OCI-LY7 (cell line): ENCODE measurements at places on chromosomes 1 and 21.

GRCh38 chr1:229862017-229862774 lies 204.8 kb upstream of the GALNT2 start:
- DNase-seq, result no peak

DNA sequence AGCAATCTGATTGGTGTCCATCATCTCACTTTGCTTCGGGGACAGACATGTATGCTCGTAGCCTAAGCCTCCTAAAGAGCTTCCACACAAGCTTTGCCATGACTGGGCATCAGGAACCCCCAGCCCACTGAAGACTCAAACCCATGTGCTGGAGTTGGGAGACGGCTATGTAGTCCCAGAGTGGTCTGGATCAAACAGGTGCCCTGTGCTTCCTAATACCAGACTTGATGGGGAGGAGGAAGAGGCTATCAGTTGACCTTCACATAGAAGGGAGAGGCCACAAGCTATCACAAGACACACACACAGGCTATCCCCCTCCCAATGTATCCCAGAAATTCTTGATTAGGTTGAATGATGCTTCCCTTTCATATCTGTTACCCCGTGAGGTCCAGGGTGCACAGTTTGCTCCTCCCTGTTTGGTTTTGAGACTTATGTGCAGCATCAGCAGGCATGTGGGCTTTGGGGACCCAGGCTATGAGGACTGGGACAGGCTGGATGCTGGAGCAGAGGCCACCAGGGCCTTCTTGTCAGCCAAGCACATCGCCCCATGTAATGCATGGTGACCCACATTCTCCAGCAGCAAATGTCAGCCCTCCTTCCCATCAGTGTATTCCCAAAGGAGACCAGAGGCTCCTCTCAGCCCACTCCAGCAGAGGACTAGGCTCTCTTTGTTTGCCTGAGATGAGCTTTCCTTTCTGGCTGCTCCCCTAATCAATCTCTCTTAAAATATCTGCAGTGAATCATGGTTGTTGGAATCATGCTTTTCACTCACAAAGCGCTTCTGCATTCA lies 159.8 kb downstream of the GRIK3 start:
- no peak for DNase-seq

GRCh38 chr1:217228689-217229088 lies 402.2 kb downstream of the GPATCH2 start:
- DNase-seq, result no peak

- no peak for DNase-seq
Measured at GRCh38 chr1:227318853-227319607, 738 bp upstream of the CDC42BPA start.

DNA sequence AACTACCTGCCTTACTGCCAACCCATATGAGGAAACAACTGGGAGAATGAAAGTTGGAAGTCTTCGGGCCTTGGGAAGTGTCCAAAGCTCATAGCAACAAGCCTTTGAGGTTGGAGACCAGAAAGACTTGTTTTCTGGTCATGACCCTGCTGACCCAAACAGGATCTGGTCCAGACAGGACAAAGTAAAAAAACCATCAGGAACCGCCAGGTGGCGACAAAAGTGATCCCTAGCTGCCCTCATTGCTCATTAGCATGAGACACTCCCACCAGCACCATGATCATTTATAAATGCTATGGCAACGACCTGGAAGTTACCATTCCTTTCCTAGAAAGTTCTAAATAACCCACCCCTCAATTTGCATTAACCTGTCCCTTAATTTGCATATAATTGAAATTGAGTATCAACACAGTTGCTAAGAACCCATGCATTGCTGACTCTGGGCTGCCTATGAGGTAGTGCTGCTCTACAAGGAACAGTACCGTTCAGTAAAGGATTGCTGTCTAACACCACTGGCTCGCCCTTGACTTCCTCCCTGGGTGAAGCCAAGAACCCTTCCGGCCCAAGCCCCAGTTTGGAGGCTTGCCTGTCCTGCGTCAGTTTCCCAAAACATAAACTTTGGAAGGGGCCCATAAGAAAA lies 89.0 kb downstream of the URB2 start:
- DNase-seq, result peak; percentile 62

DNA sequence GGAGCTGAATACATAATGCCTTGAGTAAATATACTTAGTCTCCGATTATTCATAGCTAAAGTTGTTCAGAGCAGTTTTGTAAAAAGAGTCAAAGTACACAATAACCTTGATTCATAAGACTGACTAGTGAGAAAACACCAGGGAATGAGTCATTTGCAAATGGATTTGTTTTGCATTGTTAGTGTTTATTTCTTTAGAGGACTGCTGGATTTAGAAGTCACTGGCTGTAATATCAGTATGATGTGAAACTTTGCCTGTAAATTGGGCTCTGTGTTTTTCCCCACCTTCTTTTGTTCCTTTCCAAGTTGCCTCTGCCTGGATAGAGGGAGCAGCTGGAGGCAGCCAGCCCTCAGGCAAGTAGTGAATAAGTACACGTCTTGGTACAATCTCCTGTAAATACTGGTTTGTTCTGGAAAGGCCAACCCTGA lies 474.7 kb downstream of the NUF2 start:
- no peak for DNase-seq
